Esophagus muscularis mucosa (tissue), 4 donors: ENCODE measurements at places on chromosomes 13 and 19. TPM values are rescaled to one million over a fixed set of nuclear protein-coding genes. Genes with fewer than 3 reads are reported as not detected.

- H3K4me1 ChIP-seq = peaks cover 56% of the 10 kb centered on the region
- peak overlapping the region; percentile 69 for H3K27ac ChIP-seq
- no peak overlapping the region for H3K4me3 ChIP-seq
- DNase-seq = no peak
- H3K27me3 ChIP-seq = no peaks in the 10 kb centered on the region
These were observed 26.8 kb downstream of the PPP5C start for GRCh38 chr19:46373491-46374359.

The GARIN5A gene
- total RNA-seq = not detected

The ZFP30 gene
- total RNA-seq = 20.7 TPM

- no peak overlapping the region for H3K27ac ChIP-seq
- no peak for DNase-seq
- H3K4me3 ChIP-seq = no peak overlapping the region
- H3K36me3 ChIP-seq = no peaks in the 10 kb centered on the region
- H3K4me1 ChIP-seq = no peaks in the 10 kb centered on the region
These were observed 87.7 kb upstream of the LSM14A start for GRCh38 chr19:34084396-34085145.

DNA sequence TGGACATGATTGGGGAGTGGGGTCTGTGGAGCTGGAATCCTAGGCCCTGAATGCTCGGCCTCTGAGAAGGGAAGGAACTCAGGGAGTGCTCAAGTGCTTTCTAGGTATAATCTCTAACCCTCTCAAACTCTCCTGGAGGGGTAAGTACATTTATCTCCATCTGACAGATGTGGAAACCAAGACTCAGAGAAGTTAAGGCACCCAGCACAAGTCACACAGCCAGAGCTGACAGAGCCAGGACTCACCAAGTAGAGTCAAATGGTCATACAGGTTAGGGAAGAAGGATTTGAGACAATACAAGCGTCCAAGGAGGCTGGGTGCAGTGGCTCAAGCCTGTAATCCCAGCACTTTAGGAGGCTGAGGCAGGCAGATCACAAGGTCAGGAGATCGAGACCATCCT, 12.9 kb upstream of the LYPD3 start:
- no peak overlapping the region for H3K4me3 ChIP-seq
- H3K27me3 ChIP-seq = no peaks in the 10 kb centered on the region
- DNase-seq = no peak
- peaks cover 15% of the 10 kb centered on the region for H3K4me1 ChIP-seq

- H3K27ac ChIP-seq = no peak overlapping the region
- no peak overlapping the region for H3K4me3 ChIP-seq
- no peaks in the 10 kb centered on the region for H3K4me1 ChIP-seq
- H3K36me3 ChIP-seq = no peaks in the 10 kb centered on the region
These were observed 174.2 kb downstream of the KCNRG start for GRCh38 chr13:50189450-50189849.

The MEF2B gene
- total RNA-seq = not detected

The KIR2DL1 gene
- total RNA-seq = not detected

The IL27RA gene
- 4.6 TPM for total RNA-seq

DNA sequence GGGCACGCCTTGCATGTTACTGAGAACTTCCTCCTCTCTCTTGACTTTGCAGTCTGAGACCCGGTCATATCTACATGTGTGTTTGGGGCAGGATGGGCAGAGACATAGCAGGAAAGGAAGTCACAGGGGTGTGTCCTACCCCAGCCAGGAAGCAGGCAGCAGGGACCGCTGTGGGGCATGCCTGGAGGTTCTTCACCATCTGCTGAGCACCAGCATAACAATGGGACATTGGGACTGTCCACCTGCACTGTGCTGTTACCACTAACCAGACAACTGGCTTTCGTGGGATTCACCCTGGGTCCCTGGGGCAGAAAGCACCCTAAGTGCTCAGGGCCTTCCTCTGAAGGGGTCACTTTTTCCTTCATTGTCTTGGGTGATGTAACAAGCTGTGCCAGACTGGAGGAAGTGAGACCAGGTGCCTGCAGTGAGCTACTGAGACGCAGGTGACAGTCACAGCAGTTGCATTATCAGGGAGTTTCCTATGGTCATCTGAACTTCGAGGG, 2.6 kb upstream of the HAUS5 start:
- peaks cover 10% of the 10 kb centered on the region for H3K4me1 ChIP-seq
- no peak overlapping the region for H3K4me3 ChIP-seq
- H3K27ac ChIP-seq = no peak overlapping the region
- peaks cover 7% of the 10 kb centered on the region for H3K27me3 ChIP-seq

- H3K27me3 ChIP-seq = peaks cover 39% of the 10 kb centered on the region
- no peak for DNase-seq
- H3K27ac ChIP-seq = peak overlapping the region; percentile 91
- H3K36me3 ChIP-seq = no peaks in the 10 kb centered on the region
- H3K4me3 ChIP-seq = no peak overlapping the region
- peaks cover 58% of the 10 kb centered on the region for H3K4me1 ChIP-seq
These were observed 12.8 kb downstream of the FUT6 start for GRCh38 chr19:5826531-5827341.

The ZNF749 gene
- total RNA-seq = 2.5 TPM

The KASH5 gene
- total RNA-seq = not detected

GRCh38 chr19:681029-682019, 5.1 kb downstream of the FSTL3 start:
- peak overlapping the region; percentile 85 for H3K4me3 ChIP-seq
- H3K36me3 ChIP-seq = no peaks in the 10 kb centered on the region
- peaks cover 49% of the 10 kb centered on the region for H3K4me1 ChIP-seq
- H3K27me3 ChIP-seq = peaks cover 13% of the 10 kb centered on the region

DNA sequence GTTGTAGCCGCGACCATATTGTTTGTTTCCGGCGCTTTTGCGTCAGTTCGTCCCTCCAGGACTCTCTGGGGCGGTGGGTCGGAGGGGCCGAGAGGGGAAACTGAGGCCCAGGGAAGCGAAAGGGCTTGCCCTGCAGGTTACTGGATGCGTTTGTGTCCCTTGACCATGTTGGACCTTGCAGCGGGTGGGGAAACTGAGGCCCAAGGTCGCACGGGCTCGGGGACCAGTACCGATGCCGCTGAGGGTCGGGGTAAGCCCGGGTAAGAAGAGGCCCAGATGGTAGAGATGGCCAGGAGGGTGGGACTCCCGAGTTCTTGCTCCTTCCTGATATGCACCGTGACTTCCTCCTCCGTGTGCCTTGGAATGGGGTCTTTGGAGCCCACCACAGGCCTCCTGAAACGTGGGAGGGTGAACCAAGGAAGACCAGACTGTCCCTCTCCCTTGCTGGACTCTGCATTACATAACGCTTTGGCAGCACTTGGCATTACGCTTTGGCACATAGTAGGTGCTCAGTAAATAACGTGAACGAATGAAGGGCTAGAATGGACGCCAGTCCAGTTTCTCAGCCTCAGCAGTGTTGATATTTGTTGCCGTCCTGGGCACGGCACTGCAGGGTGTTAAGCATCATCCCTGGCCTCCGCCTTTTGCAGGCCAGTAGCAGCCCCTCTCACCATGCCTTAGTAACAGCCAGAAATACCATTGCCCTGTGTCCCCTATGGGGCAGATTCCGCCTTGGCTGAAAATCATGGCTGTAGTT, 743 bp downstream of the CHAF1A start:
- DNase-seq = no peak
- peaks cover 42% of the 10 kb centered on the region for H3K4me1 ChIP-seq
- H3K36me3 ChIP-seq = no peaks in the 10 kb centered on the region
- H3K27me3 ChIP-seq = no peaks in the 10 kb centered on the region
- H3K27ac ChIP-seq = peak overlapping the region; percentile 93
- peak overlapping the region; percentile 78 for H3K4me3 ChIP-seq

DNA sequence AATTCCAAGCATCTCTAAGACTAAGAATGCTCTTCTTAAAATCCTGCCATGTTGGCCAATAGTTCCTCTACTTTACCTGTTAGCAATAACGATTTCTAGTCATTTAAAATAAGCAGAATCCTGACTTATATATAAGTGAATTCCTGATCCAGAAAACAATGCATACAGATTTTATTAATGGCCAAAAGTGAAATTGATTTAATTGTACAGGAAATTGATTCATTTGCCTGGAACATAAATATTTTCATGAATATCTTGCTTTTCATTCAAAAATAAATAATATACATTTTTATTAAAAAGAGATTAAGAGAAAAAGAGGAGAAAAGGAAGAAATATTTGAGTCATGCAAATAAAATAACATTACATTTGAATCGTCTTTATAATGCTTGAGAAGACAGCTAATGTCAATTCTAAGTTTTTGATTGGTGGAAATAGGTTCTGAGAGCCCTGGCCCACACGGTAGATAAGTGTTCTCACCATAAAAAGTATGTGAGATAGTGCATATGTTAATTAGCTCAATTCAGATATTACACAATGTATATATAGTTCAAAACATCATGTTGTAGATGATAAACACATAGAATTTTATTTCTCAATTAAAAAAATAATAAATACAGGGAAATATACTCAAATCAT, 323.2 kb upstream of the MIR17HG start:
- H3K4me1 ChIP-seq = no peaks in the 10 kb centered on the region
- H3K27ac ChIP-seq = no peak overlapping the region
- no peak overlapping the region for H3K4me3 ChIP-seq
- H3K36me3 ChIP-seq = no peaks in the 10 kb centered on the region

The SCGB2B2 gene
- 0.83 TPM for total RNA-seq

- H3K27ac ChIP-seq = peak overlapping the region; percentile 92
- no peak for DNase-seq
- peaks cover 28% of the 10 kb centered on the region for H3K4me1 ChIP-seq
- H3K27me3 ChIP-seq = no peaks in the 10 kb centered on the region
- H3K36me3 ChIP-seq = no peaks in the 10 kb centered on the region
These were observed 693 bp downstream of the XPO4 start for GRCh38 chr13:20901668-20902437.

GRCh38 chr13:53137779-53138178, 109.2 kb downstream of the OLFM4 start:
- H3K27me3 ChIP-seq = no peaks in the 10 kb centered on the region
- H3K4me3 ChIP-seq = no peak overlapping the region
- no peaks in the 10 kb centered on the region for H3K4me1 ChIP-seq

- H3K27ac ChIP-seq = no peak overlapping the region
- H3K4me3 ChIP-seq = no peak overlapping the region
- H3K27me3 ChIP-seq = no peaks in the 10 kb centered on the region
- H3K4me1 ChIP-seq = no peaks in the 10 kb centered on the region
- H3K36me3 ChIP-seq = no peaks in the 10 kb centered on the region
These were observed 13.4 kb downstream of the RASL11A start for GRCh38 chr13:27283906-27284493.

GRCh38 chr13:32173881-32174280, 141.3 kb downstream of the ZAR1L start:
- no peak overlapping the region for H3K4me3 ChIP-seq
- H3K27ac ChIP-seq = no peak overlapping the region
- no peaks in the 10 kb centered on the region for H3K4me1 ChIP-seq
- H3K36me3 ChIP-seq = peaks cover 3% of the 10 kb centered on the region
- no peak for DNase-seq

DNA sequence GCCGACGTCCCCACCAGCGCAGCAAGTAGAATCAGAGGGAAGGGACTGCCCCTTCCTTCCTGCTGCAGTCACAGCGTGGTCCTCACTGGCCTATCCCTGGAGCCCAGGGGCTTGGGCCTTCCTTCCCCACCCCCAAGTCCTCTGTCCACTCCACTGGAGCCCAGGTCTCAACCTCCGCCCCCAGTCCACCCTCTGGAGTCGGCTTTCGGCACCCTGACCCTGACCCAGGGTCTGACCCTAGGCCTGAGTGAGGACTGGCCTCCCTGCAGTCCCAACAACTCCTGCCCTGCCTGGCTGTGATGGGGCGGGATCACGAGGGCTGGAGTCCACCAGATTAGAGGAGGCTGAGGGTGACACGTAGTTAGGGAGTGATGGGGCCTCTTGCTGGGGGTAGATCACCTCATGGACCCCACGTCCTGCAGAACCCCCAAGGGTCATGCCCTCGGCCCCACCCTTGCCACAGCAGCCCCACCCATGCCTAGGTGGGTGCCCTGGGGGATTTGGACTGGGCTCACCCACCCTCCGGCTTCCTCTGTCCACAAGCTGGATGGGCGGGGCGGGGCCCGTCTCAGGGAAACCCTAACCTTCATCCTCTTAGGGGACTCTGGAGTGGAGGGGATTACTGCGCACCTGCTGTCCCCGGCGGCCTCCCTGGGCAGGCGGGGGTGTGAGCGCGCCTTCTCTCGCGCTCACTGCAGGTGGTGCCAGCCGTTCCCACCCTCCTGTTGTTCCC, 3.8 kb downstream of the RAX2 start:
- peaks cover 51% of the 10 kb centered on the region for H3K36me3 ChIP-seq
- H3K27me3 ChIP-seq = no peaks in the 10 kb centered on the region
- H3K4me1 ChIP-seq = peaks cover 17% of the 10 kb centered on the region
- DNase-seq = no peak
- no peak overlapping the region for H3K4me3 ChIP-seq

The LILRA2 gene
- total RNA-seq = 0.83 TPM

- H3K27ac ChIP-seq = no peak overlapping the region
- H3K27me3 ChIP-seq = no peaks in the 10 kb centered on the region
- H3K4me3 ChIP-seq = peak overlapping the region; percentile 47
These were observed 516 bp upstream of the ATP1A3 start for GRCh38 chr19:41994521-41994971.

- H3K36me3 ChIP-seq = no peaks in the 10 kb centered on the region
- no peak for DNase-seq
- H3K4me1 ChIP-seq = peaks cover 36% of the 10 kb centered on the region
- no peaks in the 10 kb centered on the region for H3K27me3 ChIP-seq
- H3K4me3 ChIP-seq = no peak overlapping the region
These were observed 251.4 kb downstream of the VWA8 start for GRCh38 chr13:41709511-41709910.

- no peaks in the 10 kb centered on the region for H3K27me3 ChIP-seq
- H3K36me3 ChIP-seq = no peaks in the 10 kb centered on the region
- DNase-seq = no peak
- H3K27ac ChIP-seq = peak overlapping the region; percentile 67
- H3K4me3 ChIP-seq = no peak overlapping the region
- H3K4me1 ChIP-seq = no peaks in the 10 kb centered on the region
These were observed 114.9 kb downstream of the UQCRFS1 start for GRCh38 chr19:29098091-29098490.
